ENCODE measurements at places on chromosomes 5 and 9.

DNA sequence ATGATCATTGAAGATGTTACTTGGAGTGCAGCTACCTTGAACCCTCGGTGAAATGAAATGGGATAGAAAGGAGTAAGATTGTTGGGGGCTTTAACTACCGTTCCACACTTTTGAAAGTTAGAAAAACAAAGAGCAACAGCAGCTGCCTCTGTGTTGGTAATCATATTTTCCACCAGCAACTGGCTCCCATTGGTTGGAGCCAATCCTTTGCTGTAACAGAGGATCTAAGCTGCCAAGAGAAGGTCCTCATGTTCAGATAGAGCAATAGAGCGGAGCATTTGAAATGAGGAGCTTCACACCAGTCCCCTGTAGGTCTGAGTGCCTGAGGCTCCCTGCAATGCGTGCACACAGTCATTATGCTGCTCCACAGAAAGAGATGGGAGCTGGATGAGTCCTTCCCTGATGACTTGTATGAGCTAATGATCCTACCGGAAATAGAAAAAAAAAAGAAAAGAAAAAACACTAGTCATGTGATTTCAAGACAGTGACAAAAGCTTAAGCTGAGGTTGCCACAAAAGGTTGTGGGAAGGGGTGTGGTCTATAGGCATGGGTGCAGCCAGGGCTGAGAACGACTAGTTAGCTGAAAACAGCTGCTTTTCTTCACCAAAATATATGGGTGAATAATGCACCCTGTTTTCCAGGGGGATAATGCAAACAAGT is 300.7 kb downstream of the MLLT3 start:
- no peak for DNase-seq

DNA sequence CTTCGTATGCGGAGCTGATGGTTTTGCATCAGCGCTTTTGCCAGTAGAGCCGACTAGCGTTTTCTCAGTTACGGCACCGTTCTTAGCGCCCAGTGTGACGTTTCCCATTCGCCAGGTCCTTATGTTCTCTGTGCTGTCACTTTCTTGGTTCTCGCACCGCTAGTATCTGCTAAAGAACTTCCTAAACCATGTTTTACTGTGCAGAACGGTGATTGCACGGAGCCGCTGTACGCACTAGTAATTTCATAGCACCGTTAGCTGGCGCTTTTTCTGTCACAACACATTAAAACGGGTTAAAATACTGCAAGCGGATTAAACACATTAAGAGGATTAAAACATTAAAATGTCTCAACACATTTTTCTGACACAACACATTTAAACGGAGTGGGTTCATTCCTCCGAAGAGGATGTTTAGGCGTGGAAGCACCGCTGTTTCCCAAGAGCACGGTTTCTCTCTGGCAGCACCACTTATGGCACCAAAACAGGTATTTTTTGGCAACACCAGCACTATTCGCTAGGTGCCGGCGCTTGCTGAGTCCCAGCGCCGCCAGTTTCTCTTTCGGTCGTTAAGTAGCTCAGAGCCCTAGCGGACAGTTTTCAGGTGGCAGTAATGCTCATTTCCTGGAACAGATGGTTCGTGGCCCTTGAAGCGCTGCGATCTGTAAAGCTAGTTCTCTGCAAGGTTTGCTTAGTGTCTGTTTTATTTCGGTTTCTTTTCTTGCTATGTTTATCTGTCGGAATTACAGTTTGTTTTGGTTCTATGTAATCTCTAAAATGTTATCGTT is 20.3 kb downstream of the ANXA2R start:
- DNase-seq: peak; percentile 70

GRCh38 chr9:131545003-131545785 is at the start of gene PRRT1B:
Gene PRRT1B (plus strand): TSS chr9:131545523. CDS start chr9:131545616, 93 bp downstream.
- no peak for DNase-seq

- DNase-seq: no peak
Measured at GRCh38 chr9:91541734-91542133, 118.1 kb upstream of the NFIL3 start.

DNA sequence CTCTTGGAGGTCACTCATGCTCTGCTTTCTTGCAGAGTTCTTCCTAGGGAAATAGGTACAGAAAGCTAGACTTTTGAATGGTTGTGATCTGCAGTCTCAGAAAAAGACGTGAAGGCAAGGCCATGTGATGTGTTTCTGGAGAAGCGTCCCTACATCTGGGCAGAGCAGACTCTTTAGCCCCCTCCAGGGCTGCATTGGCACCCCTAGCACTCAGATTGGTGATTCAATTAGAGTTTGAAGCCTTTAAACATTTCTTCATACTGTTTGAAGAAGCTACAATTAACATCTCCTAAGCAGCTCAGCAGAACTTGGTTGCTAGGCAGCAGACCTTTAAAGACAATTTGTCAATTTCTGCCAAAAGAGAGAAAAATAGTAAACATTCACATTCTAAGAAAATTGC is 21.6 kb downstream of the JADE2 start:
- no peak for DNase-seq

DNA sequence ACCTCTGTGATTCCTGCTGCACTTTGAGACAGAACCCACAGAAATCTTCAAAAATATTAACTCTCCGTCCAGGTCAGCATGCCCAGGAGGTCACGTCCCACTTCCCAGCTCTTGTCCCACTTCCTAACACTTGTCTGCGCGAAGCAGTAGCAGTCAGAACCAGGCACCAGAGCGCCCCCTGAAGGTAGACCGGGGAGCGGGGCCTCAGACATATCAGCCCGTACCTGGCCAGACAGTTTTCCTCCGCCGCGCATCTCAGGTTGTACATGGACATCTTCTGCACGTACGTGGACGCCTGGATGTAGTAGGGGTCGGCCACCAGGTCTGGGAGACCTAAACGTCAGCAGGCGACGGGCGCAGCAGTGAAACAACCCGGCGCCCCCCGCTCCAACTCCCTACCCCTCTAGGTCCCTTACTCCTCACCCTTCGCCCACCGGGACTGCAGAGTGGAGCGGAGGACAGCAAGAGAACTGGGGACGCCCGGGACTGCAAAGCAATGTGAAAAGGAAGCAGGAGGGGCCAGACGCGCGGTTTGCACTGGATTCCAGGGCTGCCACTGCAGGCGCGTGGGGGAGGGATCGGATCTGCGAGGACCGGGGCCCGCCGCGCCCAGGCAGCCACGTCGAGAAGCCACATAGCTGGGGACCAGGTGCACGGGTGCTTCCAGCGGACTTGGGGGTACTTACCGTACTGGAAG is 1.2 kb downstream of the LOX start:
- no peak for DNase-seq

GRCh38 chr9:70954126-70954525 is 167.3 kb downstream of the TRPM3 start:
- no peak for DNase-seq

DNA sequence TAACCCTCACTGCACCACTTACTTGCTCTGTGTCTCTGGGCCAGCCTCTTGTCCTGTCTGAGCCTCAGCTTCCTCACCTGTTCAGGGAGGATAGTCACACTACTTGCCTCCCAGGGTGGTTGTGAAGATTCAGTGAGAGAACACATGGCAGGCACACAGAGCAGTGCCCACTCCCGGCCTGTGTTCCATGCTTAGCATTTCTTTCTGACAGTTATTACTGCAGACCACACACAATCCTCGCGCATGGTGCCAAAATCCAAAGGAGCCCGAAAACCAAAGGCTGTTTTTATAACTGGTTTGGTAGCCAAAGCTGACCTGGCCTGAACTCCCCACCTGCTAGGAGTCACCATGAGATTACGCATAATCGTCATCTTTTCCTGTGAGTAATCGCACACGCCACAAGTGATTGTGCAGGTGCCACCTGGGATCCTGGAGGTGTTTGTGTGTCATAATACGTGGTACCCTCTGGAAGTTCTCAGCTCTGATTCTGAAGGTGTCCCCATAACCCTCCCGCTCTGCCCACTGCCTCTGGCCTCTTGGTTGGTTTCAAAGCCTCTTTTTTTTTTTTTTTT is 84.6 kb upstream of the FBXW11 start:
- DNase-seq: no peak

- no peak for DNase-seq
Measured at GRCh38 chr5:9115093-9115492, 430.8 kb downstream of the SEMA5A start.

DNA sequence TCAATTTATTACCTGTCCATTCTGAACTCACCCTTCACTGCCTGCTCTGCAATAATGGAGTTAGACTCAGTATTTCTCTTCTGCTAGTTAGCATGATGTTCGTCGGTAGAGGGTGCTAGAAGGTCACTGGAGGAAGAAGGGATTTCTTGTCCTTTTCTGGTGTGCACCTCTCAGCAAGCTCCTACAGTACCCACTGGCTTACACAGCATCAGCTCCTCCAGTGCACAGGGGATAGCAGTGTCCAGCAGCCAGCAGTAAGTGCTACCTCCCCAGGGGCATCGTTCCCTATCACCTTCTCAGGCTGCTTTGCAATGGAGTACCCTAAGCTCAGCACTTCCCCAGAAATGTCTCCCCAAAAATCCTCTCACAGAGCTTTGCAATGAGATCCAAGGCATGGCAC is 45.9 kb upstream of the APC start:
- no peak for DNase-seq

DNA sequence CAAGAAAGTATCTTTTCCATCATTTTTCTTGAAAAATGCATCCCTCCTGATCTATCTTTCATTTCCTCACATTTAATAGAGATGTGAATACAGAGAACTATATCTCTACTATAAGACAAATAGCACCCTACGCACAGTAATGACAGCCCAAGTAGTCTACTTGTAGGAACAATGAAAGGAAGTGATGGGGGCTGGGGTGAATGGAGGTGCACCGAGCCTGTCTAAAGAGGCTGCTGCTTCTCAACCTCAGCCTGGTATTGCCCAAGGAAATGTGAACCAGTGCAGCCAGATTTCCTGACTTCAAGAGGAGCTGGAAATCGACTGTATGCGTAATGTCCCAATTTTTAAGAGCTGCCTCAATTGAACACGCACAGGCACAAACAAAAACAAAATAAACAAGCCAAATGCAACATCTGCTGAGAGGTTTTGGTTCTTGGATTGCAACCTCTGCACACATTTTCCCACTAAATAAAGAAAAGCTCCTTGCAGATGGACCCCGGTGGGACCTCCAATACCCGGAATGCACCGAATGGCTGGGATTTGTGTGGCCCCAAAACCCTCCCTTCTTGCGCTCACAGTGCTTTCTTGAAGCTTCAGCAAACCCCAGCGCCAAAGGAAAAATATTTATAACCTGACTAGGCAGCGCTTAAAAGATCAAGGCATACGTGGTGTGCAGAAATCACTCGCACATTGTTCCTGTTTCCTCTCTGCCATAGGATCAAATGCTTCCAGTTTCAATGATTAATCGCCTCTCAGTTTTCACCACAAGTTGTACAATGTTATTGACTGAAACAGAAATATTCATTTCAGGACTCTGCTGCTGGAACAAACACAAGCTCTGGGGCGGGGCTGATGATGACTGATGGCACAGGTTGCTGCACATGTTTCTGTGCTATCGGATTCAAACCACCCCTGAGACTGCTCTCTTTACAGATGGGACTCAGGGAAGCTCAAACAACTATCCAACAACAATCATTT is 68.3 kb downstream of the KCNIP1 start:
- DNase-seq: no peak

DNA sequence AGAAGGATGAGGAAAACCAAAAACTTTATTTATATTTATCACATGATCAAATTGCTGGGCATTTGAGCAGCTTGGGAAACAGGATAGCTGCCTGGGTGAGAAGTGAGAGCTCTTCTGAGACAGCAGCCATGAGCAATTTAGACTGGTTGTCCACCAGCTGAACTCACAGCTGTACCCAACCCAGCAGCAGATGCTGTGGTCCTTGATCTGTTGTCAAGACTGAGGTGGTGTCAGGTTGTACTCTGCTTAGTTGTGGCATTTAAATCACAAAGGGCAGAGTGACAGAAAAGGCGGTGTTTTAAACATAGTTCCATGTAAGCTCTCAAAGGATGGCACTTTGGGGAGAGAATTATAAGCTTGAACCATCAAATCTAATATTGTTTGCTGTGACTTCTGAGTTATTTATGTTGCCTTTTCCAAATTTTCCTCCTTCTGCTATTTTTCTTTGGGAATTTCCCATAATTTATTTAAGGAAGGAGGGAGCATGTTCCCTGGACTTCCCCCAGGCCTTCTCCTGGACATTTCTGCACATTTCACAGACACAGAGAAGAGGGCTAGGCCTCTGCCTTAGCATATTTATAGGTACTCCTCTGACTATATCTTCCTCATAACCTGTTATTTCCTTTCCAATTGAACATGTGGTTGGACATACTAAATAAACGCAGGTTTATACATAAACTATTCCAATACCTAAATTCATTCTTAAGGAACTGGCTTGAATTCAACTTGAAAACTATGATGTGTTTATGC is 117.7 kb upstream of the FER start:
- DNase-seq: no peak

GRCh38 chr9:95092262-95093072 is 225.0 kb downstream of the FANCC start:
- no peak for DNase-seq

DNA sequence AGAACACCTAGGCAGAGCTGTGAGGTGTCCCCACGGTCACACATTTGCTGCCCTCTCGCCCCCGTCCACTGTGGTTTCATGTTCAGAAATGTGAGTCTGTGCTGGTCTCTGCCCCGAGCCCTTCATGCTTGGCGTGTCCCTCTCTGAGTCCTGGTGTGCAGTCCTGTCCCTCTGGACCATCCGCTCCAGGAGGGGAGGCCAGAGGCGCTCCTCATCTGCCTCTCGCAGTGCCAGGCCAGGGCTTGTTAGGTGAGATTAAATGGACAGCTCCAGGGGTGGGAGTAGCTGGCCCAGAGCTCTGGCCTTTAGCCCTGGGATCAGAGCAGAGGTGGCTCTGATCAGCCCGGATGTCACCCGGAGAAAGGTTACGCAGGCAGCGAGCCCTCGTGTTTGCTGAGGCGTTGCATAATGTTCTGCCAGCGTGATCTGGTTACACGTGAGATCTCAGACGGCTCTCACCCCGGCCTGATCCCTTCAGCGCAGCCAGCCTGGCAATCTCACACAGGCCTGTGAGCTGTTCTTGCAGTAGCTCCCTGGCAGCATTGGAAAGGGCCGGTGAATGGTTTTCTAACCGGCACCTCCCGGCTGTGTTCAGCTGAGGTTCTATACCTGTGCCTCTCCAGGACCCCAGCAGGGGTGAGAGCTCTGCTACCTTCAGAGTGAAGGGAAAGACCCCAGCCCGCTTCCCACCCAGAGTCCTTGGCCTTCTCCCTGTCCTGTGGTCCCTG is 24.5 kb downstream of the PTGES2 start:
- DNase-seq: no peak

- DNase-seq: no peak
Measured at GRCh38 chr5:28254846-28255245, 1216.5 kb upstream of the CDH9 start.
